ENCODE measurements at places on chromosomes 1 and 21.

DNA sequence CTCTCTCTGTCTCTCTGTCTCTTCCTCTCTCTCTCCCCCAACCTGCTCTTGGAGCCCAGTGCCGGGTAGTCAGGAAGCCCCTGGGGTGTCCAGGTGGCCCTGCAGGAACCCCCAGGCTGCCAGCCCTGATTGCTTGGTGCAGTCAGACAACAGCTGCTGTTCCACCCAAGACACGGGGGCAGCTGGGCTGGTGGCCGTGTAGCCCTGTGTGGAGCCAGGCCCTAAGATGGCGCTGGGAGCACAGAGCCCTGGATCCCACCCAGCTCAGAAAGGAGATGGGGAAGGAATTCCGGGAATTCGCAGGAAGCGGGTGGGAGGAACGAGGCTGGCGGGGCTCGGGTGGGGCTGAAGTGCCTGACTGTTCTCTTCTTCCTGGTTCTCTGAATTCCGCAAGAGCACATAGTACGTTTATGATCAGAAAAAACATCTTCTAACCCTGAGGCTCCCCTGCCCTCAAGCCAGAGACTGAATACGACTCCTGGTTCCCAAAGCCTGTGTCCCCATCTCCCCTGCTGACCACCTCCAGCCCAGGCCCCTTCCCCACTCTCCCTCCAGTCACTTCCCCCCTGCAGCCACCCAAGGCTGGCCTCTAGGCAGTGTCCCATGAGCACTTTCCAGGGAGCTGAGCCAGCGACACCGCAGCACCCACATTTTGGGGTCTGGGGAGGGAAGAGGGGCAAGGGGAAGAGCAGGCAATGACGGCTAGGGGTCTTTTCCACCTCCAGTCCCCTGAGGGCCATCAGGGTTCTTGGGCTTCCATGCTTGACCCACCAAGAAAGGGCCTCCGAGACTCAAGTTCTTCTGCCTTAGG lies 55.0 kb downstream of the WNT9A start:
- DNase-seq = peak; percentile 67

- no peak for DNase-seq
Observed at GRCh38 chr1:175841738-175842187, 98.4 kb upstream of the TNR start.

DNA sequence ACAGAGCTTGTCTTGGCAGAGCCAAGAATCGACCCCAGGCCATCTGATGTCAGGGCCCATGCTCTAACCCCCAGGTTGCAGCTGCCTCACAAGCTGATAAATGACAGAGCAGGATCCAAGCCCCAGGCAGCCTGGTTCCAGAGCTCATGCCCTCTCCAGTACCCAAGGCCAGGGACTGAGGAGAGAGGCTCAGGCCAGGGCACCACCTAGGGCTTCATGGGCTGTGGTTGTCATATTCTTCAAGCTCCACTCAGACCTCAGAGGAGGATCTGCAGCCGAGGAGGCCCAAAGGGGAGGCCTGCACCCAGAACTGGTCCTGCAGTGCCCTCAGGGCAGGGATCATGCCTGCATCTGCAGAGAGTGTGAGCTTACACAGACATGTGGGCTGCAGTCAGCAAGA lies 301.1 kb downstream of the MATN1 start:
- no peak for DNase-seq

DNA sequence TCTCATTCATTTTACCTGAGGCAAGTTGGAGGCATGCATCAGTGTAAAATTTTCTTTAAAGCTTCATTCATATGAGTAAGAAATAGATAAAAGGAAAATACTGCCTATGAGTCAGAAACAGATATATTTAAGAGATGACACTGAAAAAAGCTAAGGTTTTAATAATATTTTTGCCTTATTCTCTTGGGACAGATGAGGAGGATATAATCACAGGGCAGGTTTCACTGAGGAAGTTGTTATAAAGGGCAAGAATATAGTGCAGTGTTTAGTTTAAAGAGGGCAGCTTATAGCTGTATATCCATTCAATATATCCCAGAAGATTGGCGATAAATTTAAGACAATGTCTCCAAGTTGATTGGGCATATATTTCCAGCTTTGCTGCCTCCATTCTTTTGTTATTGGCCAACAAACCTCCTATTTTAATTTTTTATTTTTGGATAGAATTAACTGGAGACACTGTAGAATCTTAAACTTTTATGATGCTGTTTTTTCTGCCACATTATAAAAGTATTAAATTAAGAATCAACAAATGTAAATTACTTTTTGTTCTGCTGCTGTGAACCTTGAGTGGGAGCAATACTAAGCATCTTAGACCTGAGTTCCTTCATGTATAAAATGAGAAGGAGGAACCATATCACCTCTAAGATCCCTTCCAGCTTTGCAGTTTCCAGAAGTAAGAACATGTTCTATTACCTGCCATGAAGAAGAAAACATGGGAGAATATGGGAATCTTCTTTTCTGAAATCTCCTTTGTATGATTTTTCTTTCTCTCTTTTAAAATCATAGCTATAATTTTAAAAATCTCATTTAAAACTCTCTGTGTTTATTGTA lies 171.6 kb downstream of the S1PR1 start:
- no peak for DNase-seq

GRCh38 chr1:200896531-200897196 lies 2.0 kb downstream of the INAVA start:
- DNase-seq = peak; percentile 47

DNA sequence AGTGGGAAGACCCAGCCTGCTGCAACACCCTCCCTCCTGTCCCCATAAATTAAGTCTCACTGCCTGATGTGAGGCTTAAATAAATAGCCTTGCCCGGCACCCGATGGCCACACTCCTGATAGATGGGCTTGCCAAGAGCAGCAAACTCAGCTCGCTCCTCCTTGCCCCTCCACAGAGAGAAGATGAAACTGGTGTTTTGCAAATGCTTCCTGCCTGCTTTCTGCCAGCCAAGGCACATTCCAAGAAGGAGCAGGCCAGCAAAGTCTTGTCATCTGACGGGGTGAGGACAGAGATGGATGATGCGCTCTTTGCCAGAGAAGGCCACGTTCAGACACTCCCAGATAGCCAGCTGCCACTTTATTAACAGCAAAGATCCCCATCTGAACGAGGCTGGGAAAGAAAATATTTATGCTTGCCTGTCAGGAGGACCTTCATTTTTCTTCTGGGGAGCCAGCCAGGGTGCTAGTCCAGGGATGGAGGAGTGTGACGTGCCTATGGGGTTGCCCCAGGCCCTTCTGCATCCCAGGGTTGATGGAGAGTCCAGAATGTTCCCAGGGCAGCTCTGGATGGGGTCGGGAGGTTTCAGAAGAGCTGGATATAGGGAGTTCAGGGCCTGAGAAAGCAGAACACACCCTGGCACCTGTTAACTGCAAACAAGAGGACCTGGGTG lies 265.4 kb downstream of the FOXD2 start:
- DNase-seq = no peak

GRCh38 chr21:43270800-43271301 lies 102.0 kb downstream of the CRYAA start:
- DNase-seq = no peak

DNA sequence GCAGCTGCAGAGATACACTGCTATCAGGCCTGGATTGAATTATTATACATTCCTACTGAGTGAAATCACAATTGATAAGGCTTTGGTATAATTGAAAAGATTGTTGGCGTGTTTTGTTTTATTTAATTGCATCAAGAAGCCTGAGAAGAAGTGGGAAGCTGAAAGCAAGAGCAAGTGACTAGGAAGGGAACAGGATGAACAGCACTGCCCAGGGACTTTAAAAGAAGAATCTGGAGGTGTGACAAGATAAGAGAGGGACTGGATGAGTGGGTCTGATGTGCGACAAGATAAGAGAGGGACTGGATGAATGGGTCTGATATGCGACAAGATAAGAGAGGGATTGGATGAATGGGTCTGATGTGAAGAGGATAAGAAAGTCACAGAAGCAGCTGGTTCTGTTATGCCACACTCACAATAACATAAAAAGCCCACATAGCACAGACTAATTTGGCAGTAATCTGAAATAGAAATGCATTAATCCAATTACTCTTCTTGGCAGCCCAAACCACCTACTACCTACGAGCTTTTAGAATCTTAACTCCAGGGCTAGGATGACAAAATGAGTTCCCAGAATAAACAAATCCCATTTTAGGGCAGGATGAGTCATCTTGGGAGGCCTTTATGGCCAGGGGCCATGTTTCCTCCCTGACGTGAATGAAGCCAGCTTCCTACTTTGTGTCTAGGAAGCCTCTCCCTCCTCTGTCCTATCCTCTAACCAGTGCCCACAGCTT lies 129.7 kb downstream of the DUSP10 start:
- no peak for DNase-seq

DNA sequence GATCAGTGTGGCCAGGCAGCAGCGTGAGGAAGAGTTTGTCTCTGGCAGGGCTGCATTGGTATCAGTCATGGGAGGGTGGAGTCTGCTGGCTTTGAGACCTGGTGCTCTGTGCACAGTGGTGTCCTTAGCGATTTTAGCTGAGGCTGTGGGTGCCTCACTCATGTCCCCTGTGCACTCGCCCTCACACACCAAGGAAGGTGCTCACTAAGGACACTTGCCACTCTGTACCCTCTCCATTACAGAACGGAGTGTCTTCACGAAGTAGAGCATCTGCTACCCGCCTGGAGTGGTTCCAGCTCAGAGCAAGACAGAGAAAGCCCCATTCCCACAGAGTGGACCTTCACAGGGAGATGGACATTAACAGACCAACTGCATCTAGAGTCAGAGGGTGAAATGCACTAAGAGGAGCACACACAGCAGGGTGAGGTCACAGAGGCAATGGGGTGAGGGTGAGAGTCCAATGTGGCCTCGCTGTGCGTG lies 117.9 kb downstream of the MATN1 start:
- no peak for DNase-seq

- no peak for DNase-seq
Observed at GRCh38 chr1:15089258-15089992, 64.1 kb upstream of the TMEM51 start.

DNA sequence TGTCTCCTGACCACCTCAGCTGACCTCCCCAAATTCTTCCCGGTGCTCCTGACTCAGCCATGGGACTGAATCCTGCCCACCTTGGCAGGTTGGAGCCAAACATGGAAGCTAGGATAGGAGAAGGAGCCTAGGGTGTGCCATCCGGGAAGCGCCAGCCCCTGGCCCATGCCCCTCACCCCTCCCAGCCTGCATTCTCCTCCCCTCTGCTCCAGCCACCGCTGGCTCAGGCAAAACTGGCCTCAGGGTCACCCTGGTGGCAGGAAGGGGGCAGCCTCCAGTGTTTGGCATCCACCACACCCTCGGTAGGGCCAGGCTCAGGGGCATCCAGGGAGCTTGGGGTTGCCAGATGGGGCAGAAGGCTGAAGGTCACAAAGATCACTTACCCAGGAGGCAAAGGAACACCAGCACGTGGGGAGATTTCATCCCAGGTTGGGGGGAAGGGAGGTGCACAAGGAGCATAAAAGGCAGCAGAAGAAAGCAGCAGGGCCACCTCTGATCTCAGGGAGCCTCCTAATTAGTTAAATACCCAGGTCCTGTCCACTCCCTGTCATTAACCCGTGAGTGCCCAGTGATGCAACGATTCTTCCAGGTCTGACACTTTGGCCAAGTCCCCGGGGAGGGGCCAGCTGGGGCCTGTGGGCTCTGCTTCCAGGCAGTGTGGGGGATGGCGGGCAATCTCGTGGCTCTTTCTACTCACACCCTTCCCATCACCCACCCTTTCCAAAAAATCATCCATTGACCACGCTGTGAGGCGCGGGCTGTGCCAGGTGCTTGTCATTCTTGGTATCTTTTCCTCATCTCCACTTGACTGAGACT lies at the start of gene PLA2G2E:
TSS of gene PLA2G2E (minus strand) at position 481 of the 816 bp plus-strand sequence. CDS start at position 423, 58 bp downstream.
- DNase-seq = no peak

All from iPS-NIHi11 (cell line).